ENCODE measurements at places on chromosomes 12 and 14. TPM values are rescaled to one million over a fixed set of nuclear protein-coding genes. Genes with fewer than 3 reads are reported as not detected.

- DNase-seq: no peak
Observed at GRCh38 chr12:65074932-65075331, 46.2 kb downstream of the WIF1 start.

DNA sequence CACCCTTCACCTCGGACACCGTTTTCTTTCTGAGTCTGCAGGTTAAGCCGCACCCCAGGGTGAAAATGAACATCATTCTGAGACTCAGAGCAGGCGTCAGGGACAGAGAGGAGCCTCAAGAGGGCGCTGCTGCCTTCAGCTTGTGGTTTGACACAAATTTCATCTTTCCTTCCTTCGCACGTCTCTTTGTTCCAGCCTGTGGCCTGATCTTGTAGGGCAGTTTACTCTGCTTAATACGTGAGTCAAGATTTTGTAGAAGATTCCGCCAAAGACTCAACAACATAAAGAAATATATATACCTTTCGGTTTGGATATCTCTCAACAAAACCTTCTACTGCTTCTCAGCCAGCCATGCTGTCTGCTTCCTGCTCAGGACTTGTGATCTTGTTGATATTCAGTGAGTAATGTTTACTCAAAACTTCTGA, 329.3 kb upstream of the OR4E1 start:
- no peak for DNase-seq

- DNase-seq: peak; percentile 21
Observed at GRCh38 chr12:51270067-51270950, at the start of gene SMAGP. Gene SMAGP (minus strand): TSS chr12:51270415. CDS start chr12:51269278, 1,137 bp downstream.

Gene SLC7A8
- 0.33 TPM for polyA plus RNA-seq

Gene B4GALNT1
- 0.66 TPM for polyA plus RNA-seq

DNA sequence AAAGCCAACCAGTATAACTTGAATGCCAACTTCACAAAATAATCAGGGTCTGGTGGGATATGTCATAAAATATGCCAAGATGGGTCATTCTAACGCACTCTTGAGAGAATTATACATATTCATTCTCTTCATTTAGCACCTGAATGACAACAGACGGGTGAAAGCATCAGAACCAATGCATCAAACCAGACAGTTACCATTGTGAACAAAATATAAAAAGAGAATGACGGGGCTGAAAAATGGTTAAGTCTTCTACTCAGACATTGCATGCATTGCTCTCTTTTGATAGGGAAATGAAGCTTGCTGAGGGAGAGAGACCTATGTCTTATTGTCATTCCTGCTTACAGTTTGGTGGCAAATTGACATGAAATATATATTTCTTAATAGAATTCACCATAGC, 702.1 kb downstream of the NOVA1 start:
- no peak for DNase-seq

GRCh38 chr12:127943481-127944210, 323.3 kb upstream of the TMEM132C start:
- DNase-seq: no peak

DNA sequence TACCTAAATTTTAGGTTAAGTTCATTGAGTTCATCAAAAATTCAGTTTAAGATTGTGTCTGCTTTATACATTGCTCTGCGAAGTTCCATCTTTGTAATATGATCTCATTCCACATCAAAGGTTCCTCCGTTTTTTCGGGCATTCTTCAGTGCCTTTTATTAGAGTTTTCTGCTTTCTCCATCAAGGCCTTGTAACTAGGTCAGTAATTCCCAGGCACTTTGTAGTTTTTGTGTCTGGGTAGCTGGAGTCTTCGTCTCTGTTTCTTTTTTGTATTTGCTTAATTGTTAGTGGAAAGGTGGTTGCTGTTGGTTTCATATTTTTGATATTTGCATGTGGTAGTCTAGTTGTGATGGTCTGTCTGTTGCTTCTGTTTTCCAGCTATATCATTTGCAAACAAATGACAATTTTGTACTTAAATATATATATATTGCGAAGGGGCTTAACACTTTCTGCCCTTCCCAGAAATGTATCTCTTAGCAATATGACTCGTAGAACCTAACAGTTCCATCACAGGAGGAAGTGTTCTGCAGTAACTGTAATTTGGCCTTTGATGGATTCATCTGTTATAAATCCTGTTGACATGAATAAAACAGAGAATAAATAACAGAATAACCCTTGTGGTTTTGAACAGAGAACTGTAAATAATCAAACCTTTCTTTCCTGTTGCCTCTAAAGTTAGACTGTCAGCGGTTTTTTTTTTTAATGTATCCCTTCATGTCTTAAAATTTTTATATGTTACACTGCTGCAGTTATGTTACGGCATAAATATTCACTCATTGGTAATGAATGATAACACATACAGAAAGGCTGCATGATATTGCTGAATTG, 88.4 kb upstream of the DYNC1H1 start:
- no peak for DNase-seq

Gene TMEM233
- not detected for polyA plus RNA-seq

DNA sequence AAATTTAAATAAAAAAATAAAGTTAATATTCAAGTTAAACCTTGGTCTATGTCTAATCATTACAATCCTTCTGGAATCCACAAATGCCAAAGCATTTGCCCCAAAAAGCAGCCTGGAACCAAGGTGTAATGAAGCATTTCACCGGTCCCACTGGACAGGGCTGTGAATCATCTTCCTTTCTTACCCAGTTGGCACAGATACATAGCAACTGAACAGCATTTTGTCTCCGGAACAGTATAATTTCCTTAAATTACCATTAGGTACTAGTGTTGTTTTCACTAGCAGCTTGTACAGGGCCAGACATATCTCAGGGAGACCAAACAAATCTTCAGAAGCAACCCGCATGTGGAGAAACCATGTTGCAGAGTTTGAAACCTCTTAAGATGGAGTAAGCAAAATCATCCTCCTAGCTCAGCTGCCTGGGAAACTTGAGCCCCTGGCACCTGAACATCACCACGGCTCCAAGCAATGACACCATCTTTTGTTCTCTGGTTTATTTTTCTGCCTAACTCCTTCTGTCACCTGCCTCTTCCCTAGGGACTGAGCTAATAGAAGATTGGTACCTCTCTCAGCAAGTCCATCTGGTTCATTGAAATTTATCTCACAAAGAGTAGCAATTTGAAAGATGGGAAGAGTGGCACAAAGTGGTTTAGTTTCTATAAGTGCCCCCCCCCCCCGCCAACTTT, 17.9 kb upstream of the MDM1 start:
- no peak for DNase-seq

Gene TEX52
- not detected for polyA plus RNA-seq

Measured in IMR-90 (cell line).